Tibial nerve (tissue), 4 donors: ENCODE measurements at places on chromosomes 2 and 18. TPM values are rescaled to one million over a fixed set of nuclear protein-coding genes. Genes with fewer than 3 reads are reported as not detected.

Gene KCNF1
- total RNA-seq: 0.22 TPM

Gene FAHD2B
- 18.3 TPM for total RNA-seq

Gene INHBB
- total RNA-seq: 21.9 TPM

Gene HOXD10
- 0.39 TPM for total RNA-seq

Gene SMIM21
- total RNA-seq: not detected

Gene IL36B
- not detected for total RNA-seq

Gene UGT1A4
- total RNA-seq: not detected

Gene TCF7L1
- 5.9 TPM for total RNA-seq

Gene DIPK1C
- total RNA-seq: 0.44 TPM

Gene MZT2B
- total RNA-seq: 190 TPM

Gene CNDP1
- total RNA-seq: 0.22 TPM

Gene NEU4
- total RNA-seq: 1.1 TPM

Gene DSG3
- not detected for total RNA-seq

Gene MAP3K19
- not detected for total RNA-seq

Gene WDCP
- total RNA-seq: 6.1 TPM

Gene SFT2D3
- 10.7 TPM for total RNA-seq

Gene ZNF385B
- 2.3 TPM for total RNA-seq

Gene CLEC4F
- total RNA-seq: 0.44 TPM

Gene KCNG3
- total RNA-seq: 17.8 TPM

Gene CKAP2L
- not detected for total RNA-seq

Gene RAB12
- 102 TPM for total RNA-seq

Gene DSG4
- total RNA-seq: not detected

Gene TRPM8
- not detected for total RNA-seq

Gene GALR1
- 0.87 TPM for total RNA-seq

Gene IRS1
- total RNA-seq: 11.1 TPM

Gene CAPN14
- not detected for total RNA-seq

Gene DHRS9
- total RNA-seq: 0.21 TPM

Gene C1QL2
- total RNA-seq: not detected

Gene DUSP2
- 16.9 TPM for total RNA-seq

Gene GKN1
- not detected for total RNA-seq

Gene CRYBA2
- total RNA-seq: not detected

Gene SRBD1
- 14.7 TPM for total RNA-seq

Gene MROH2A
- total RNA-seq: not detected
